IMR-90 (cell line): ENCODE measurements at places on chromosomes 5 and 9. TPM values are rescaled to one million over a fixed set of nuclear protein-coding genes. Genes with fewer than 3 reads are reported as not detected.
A peak's percentile ranks its signal among the peaks of the same experiment; 100 is the strongest.

DNA sequence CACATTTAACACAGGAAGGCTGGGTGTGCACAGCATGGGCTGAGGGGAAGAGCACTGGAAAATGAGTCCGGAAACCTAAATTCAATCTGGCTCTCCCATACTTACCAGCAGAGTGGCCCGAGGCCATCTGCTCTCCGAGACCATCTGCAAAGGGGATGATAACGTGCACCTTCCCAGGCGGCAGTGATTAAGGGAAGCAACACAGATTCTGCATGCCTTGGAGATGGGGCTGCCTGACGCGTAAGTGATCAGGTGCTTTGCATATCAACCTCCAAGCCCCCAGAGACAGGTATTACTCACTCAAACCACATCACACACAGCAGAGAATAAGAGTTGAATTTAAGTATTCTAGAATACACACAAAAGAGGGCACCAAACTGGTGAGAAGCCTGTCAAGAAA is 9.1 kb downstream of the EPB41L4B start:
- no peak for DNase-seq

The SPATA31A3 gene
- not detected in 2 replicates for total RNA-seq

GRCh38 chr5:57802131-57802530 is 319.5 kb upstream of the ACTBL2 start:
- no peak for DNase-seq

DNA sequence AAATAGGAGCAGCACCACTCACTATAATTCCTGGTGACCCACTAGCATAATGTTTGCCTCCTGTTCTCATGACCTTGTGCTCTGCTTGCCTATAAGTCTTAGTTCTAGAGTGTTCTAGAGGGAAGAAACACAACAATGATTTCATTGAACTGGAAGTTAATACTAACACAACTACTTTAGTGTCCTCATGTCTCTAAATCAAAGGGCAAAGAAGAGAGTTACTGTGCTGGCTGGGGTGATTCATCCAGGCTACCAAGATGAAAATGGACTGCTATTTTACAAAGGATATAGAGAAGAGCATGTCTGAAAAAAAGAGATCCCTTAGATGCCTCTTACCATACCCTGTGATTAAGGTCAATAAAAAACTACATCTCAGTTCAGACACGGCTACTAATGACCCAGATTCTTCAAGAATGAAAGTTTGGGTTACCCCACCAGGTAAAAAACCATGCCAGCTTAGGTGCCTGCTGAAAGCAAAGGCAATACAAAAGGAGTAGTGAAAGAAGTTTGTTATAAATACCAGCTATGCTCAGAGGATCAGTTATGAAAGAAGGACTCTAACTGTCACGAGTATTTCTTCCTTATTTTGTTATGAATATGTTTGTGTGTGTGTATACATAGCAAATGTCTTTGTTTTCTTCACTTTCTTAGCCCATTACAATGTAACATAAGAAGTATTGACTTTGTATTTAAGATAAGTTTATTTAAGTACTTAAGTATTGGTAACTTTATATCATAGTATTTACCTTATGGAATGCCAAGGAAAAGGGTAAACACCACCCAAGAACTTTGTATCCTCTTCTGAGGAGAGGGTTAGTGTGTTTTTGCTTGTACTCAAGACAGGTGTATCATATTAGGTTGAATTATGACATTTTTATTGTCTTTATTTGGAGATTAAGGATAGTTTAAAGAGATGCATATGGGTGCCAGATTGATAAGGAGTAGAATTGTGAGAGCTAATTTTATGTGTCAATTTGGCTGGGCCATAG is 314.1 kb upstream of the PTGER4 start:
- DNase-seq = peak; percentile 6

DNA sequence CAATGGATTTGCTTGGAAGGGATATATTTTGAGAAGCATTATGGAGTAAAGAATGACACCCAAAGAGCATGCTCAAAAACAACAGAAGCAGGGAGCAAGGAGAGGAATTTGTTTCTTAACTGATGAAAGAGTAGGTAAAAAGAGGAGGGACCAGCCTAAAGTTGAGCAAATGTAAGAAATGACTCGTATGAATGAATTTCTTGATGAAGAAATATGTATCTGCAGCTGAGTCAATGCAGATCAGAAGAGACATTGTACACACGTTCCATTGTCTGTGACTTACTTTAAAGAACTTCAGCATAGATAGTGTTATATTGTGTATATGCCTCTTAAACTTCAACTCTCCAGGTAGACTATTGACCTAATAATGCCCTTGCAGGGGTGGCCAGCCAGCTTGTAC is 112.7 kb upstream of the NREP start:
- peak; percentile 68 for DNase-seq

The PTCH1 gene
- total RNA-seq = 4.1 and 5.3 TPM in 2 replicates

- DNase-seq = no peak
Measured at GRCh38 chr5:68352166-68352565, 136.6 kb downstream of the PIK3R1 start.

The SLC45A2 gene
- total RNA-seq = not detected in 2 replicates

GRCh38 chr9:86983620-86984259 is 36.4 kb upstream of the GAS1 start:
- DNase-seq = peak; percentile 99

The MRPL36 gene
- 63.9 and 85.9 TPM in 2 replicates for total RNA-seq

GRCh38 chr9:33535541-33535940 is 11.5 kb downstream of the ANKRD18B start:
- no peak for DNase-seq

GRCh38 chr5:151205411-151205810 is 18.5 kb downstream of the CCDC69 start:
- DNase-seq = no peak

GRCh38 chr9:125142560-125143376 is 560 bp downstream of the SCAI start:
- DNase-seq = no peak

DNA sequence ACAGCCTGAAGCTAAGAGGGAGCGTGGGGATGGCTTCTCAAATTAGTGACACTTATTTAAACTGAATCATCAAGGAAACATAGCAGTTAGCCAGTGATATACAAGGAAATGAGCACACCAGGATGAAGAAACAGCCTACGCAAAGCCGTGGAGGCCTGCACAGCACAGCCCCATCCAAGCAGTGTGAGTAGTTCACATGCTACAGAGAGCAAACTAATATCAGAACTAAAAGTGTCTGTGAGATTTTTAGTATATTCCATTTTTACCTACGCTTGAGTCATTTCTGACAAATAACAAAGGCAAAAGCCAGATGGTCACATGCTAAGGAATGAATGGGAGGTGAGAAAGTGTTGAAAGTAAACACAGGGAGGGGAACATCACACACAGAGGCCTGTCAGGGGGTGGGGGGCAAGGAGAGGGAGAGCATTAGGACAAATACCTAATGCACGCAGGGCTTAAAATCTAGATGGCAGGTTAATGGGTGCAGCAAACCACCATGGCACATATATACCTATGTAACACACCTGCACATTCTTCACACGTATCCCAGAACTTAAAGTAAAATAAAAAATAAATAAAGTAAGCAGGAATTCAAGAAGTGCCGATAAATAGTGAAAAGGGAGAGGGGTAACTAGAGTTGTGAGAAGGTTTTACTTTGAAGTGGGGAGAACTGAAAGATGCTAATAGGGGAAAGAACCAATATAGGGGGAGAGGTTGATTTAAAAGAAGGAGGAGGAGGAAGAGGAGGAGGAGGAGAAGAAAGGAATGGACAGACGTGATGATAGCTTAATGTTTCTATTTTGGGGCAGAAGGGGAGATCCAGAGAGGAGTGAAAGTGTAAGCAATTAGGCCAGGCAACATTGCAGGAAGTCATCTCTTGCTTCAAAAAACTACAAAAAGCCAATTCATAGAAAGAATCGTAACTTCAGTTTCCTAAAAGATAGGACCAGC is 100.9 kb upstream of the PTGER4 start:
- DNase-seq = peak; percentile 46

DNA sequence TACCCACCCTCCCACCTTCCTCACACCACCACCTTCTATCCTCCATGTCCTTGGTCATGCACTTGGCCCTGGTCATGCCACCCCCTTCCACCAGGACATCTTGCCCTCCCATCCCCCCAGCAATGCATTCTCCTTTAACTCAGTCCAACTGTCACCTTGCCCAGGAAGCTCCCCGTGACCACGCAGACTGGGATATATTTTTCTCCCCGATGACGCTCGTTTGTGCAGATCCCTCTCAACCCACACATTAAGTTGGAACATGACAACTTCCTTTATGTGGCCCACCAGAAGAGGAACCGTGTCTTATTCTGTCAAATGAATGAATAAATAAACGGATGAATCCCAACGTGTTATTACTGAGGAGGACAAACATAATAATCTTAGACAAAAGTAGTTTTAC is 82.8 kb upstream of the TAS2R1 start:
- DNase-seq = peak; percentile 80

The WDR38 gene
- not detected in 2 replicates for total RNA-seq

DNA sequence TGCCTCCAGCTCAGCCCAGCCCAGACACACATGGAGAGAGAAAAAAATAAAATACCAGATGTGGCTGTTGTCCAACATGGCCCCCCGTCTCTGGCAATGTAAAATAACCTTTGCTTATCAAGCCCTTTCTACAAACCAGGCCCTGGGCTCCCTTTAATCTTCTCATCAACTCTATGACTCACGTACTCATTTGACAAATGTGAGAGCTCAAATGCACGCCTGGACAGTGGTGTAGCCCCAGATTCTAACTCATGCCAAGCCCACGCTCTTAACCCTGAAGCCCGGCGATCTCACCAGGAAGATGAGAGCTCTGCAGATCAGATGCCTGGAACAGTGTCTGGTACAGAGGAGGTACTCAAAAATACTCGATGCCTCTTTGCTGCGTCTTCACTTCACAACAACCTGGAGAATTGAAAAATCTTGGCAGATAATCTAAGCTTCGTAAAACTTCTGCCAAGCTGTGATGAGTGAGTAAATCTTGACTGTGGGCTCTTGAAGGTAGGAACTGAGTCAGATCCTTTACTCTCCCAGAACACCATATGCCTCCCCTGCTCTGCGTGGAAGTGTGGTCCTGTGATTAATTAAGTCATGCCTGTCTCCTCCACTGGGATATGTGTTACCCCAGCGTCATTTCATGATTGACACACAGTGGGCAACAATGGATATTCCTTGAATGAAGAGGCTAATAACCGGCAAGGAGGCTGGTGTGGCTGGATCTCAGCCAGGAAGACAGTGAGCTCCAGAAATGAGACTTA is 102.0 kb upstream of the FSTL4 start:
- no peak for DNase-seq

The RASGEF1C gene
- total RNA-seq = not detected in 2 replicates

The LCN1 gene
- total RNA-seq = not detected in 2 replicates

GRCh38 chr5:139090581-139090980 is 107.6 kb downstream of the SIL1 start:
- DNase-seq = no peak

GRCh38 chr5:169183576-169183975 is 117.4 kb downstream of the SLIT3 start:
- no peak for DNase-seq

DNA sequence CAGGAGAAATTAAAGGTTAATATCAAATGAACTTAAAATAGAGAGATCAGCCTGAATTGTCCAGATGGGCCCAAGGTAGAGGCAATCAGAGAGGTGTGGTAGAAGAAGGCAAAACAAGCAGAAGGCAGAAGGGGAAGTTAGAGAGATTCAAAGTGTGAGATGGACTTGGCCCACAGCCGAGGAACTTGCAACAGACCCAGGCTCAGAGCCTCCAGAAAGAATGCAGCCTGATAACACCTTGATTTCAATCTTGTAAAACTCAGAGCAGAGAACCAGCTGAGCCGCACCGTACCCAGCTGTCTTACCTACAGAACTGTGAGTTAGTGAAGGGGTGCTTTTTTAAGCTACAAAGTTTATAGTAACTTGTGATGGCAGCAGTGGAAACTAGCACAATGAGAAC is 190.9 kb downstream of the RFK start:
- DNase-seq = no peak

GRCh38 chr5:15691521-15691920 is 191.5 kb downstream of the FBXL7 start:
- DNase-seq = peak; percentile 60

The NMUR2 gene
- total RNA-seq = not detected in 2 replicates

The CDH9 gene
- total RNA-seq = not detected in 2 replicates

The ENTPD2 gene
- not detected in 2 replicates for total RNA-seq

GRCh38 chr5:173204185-173204979 is 30.6 kb downstream of the NKX2-5 start:
- DNase-seq = peak; percentile 33

DNA sequence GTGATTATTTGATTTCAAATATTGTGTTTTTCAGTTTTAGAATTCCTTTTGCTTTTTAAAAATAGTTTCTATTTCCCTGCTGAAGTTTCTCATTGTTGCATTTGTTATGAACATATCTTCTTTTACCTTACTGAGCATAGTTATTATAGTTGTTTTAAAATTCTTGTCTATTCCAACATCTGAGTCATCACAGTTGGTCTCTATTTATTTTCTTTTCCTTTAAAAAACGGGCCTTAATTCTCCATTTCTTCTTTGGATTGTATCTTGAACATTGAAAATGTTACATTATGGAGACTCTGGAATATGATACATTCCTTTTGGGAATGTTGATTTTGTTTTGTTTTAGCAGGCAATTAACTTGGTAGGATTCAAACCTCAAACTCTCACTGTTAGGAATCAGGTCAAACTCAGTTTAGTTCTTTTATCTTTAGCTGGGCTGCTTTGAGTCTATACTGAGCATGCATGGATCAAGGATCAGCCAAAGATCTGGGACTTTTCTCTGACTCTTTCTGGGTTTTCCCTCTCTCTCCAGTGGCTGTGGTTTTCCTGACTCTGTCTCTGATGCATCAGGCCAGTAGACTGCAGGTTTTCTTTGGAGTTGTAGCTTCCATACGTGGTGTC is 70.3 kb downstream of the TEK start:
- DNase-seq = peak; percentile 84

DNA sequence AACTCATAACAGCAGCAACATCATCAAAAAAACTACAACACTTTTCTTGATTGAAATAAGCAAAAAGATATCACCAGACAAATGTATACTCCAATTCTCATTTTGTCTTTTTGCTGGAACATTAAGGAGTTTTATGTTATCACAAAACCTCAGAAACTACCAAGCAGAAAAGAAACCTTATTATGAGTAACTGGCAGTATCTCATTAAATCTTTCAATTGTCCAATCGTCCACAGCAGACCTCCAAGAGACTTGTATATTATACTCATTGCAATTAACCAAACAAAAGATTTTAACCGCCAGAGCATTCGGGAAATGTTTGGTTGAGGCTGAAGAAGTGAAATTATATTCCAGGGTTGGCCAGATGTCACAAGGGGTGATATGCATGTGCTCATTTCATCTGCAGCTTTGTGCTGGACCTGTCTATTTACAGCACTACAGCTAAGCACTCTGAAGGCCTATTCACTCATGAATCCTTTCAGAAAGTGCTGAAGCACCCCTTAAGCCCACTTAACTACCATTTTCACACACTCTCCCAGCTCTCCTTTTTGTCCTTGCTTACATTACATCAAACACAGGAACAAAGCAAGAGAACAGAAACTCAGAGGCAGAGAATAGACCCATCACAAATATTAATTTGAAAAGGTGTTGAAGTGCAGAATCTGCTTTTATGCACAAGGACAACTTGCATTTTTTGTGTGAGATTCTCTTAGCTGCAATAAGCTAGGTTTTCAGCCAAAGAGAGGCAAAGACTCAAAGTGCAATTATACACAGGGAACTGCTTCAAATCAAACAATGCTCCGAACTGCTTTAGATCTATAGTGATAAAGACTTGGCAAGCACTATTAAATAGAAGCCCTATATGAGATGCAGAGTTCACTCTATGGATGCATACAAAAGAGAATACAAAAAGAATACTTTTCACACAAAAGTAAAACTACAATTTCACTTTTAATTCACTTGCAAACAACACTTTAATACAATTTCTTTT is 150.4 kb upstream of the POU5F2 start:
- no peak for DNase-seq

- peak; percentile 93 for DNase-seq
Measured at GRCh38 chr5:135979510-135979909, 24.7 kb upstream of the LECT2 start.
